Stimulated activated naive CD4-positive, alpha-beta T cell treated with Interleukin-2 at 50 U/mL for 16 hours (primary cell): ENCODE measurements at places on chromosomes 13 and 19.

DNA sequence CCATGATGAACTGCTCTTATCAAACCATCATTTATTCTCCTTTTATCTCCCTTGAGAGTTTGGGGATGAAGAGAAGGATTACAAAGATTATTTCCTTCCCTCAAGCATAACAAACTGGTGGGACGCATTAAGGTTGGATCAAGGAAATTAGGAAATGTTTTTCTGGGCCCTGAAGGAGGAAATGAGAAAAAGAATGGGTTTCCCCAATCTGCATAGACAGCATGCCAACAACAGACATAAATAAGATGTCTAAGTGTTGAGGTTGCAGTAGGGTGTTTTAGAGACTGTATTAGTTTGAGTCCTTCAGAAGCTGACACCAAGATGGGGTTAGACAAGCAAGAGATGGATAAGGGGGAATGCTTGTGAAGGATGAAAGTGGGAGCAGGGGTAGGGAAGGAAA is 7.3 kb downstream of the EPSTI1 start:
- no peak for DNase-seq

- DNase-seq: no peak
Observed at GRCh38 chr19:30690935-30691818, 319.0 kb downstream of the ZNF536 start.

GRCh38 chr19:40717880-40718773 is 1.2 kb downstream of the ITPKC start:
- DNase-seq: no peak

GRCh38 chr19:4365341-4365740 is 22.0 kb downstream of the MPND start:
- DNase-seq: no peak

DNA sequence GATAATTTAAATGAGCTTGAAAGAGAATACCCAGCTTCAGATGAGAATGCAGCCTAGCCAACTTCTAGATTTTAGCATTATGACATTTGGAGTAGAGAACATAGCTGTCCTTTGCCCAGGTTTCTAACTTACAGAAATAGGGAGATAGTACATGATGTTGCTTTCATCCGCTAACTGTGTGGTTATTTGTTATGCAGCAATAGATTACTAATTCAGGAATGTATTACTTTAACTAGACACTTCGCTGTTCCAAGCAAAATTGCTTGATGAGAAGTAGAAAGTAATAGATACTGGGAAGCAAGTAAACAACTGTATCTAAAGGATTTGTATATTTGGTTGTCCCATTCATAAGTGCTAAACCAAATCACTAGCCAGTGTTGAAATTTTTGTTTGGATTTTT is 790.9 kb upstream of the PRR20A start:
- no peak for DNase-seq

DNA sequence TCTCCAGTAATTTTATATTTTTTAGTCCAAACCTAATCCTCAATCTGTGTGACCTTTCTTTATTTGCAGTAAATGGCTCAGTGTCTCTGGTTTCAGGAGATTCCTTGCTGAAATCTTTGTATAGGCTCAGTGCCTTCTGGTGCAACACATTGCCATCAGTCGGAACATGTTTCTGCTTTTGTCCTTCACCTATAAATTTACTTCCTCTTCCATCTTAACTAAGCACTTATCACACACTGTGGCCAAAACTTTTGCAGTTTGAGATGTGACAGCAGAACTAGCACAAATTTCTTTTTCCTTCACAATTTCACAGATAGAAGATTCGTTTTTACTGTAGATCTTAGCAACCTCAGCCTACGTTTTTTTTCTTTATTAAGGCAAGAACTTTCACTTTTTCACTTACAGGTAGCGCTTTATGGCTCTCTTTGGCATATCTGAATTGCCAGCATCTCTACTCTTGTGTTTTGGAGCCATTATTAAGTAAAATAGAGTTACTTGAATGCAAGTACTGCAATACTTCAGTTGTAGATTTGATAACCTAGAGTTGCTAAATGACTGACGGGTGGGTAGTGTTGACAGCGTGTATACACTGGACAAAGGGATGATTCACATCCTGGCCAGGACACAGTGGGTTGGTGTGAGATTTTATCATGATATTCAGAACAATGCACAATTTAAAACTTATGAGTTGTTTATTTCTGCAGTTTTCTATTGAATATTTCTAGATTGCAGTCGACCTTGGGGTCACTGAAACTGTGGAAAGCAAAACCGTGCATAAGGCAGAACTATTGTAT is 44.3 kb downstream of the NDFIP2 start:
- no peak for DNase-seq

- DNase-seq: no peak
Observed at GRCh38 chr13:51849145-51850101, 4.4 kb upstream of the TMEM272 start.

DNA sequence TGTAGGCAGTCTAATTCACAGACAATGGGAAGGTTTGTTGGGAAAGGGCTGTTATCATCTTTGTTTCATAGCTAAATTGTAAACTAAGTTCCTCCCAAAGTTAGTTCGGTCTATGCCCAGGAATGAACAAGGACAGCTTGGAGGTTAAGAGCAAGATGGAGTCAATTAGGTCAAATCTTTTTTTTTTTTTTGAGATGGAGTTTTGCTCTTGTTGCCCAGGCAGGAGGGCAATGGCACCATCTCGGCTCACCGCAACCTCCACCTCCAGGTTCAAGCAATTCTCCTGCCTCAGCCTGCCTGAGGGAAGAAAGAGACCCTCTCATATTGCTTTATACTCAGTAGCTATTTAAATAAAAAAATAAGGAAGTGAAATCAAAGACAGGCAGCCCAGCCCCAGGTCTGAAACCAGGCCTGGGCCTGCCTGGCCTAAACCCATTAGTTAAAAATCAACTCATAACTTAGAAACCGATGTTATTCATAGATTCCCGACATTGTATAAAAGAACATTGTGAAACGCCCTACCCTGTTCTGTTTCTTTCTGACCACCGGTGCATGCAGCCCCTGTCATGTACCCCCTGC is 297.4 kb upstream of the SGCG start:
- no peak for DNase-seq

GRCh38 chr13:71935166-71935840 is 68.3 kb upstream of the DACH1 start:
- DNase-seq: no peak

- no peak for DNase-seq
Observed at GRCh38 chr19:42129399-42130253, 2.6 kb downstream of the POU2F2 start.

- DNase-seq: no peak
Observed at GRCh38 chr13:113533161-113533840, 42.8 kb upstream of the DCUN1D2 start.

- DNase-seq: peak; percentile 90
Observed at GRCh38 chr19:6767357-6768235, at the start of gene SH2D3A. SH2D3A (minus strand) TSS chr19:6767435; CDS start chr19:6763748, 3,687 bp downstream.

DNA sequence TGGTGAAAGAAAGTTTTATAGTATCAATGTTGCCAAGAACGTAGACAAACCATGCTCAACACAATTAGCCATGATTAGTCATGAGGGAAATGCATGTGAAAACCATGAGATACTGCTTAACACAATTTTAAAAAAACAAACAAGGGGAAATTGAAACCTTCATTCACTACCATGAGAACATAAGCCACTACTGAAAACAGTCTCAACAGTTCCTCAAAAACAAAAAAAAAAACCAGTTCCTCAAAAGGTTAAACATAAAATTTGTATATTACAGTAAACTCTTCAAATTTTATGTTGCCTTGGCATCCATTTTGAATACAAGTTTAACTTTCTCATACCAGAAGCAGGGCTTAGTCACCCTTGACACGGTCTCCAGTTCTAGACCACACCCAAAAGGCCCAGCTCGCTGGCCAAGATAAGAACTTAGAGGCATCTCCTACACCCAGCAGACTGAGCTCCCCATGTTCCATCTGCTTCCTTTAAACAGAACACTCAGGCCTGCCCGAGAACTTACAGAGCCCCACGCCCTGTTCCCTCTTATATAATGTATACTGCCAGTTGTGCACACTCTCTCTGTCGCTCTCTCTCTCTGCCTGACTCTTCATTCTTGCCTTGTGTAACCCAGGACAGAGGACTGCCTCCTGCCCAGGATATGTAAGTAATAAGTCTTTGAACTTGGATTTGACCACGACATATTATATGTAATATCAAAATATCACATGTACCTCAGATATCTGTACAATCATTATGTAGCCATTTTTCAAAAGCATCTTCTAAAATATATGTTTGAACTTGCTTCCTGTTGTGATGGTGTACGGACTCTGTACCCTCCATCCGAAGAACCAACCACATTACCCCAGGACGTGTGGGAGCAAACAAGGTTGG is 67.4 kb downstream of the STK24 start:
- DNase-seq: peak; percentile 48

DNA sequence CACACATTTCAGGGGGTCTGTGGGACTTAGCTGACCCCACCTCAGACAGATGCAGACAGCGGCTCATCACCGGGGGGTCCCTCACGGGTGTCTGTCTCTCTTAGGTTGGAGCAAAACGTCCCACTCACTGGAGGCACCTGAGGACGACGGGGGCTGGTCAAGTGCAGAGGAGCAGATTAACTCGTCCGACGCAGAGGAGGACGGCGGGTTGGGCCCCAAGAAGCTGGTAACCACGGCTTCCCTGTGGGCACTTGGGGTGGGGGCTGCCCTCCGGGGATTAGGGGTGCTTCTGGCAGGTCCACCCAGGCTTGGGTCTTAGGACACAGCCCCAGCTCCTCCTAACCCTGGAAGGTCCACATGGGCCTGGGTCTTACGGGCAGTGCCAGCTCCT is 11.2 kb upstream of the F7 start:
- no peak for DNase-seq

- DNase-seq: no peak
Observed at GRCh38 chr13:102484329-102484728, 82.5 kb upstream of the FGF14 start.

- no peak for DNase-seq
Observed at GRCh38 chr19:765179-765738, 14.3 kb downstream of the MISP start.

DNA sequence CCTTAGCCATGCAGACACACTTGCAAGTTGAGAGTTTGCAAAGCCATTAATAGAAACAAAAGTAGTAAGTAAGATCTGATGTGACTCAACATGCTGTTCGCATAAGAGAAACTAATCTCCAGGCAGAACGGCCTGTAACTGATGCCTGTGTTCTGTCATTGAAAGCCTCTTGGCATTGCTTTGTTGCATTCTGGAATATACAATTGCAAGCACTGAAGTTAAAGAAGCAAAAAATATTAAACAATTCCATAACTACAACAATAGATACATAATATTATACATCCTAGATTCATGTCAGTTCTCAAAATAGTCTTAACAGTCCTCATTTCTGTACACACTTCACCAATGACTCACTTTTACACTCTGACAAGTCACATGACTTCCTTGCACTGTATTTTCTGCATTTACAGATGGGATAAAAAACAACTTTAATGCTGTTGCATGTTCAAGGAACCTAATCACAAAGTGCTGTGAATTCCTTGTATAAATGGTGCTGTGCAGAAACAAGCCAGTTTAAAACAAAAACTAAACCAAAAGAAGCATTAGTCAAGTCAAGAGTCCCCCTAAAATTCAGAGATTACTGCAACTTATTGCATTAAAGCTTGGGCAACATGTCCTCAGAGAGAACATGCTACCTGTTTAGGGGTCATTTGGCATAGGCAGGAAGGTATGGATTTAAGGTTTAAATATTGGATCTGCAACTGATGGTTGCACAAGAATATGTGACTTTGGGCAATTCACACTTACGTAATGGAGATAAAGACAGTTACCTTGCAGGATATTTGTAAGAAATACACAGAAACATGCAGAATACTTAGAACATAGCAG is 79.5 kb upstream of the SERP2 start:
- no peak for DNase-seq

DNA sequence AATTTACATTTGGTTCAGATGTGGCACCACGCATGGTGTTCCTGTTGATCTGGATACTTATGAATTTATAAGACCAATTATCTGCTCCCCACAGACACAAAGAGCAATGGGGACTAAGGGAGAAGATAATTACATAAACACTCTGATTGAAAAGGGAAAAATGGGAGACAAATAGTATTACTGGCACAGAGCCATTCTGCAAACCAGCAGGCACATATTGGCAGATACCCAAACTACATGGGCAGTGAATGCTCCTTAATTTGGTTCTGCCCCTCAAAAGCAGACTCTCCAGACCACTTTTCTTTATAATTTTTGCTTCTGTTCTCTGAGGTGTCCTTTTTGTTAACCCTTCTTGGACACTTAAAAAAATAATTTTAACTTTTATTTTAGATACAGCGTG is 1674.2 kb downstream of the PCDH9 start:
- DNase-seq: no peak

GRCh38 chr19:4539169-4539692 is 605 bp downstream of the LRG1 start:
- DNase-seq: no peak

GRCh38 chr19:55156202-55157063 is 1.1 kb downstream of the TNNI3 start:
- DNase-seq: no peak

- DNase-seq: no peak
Observed at GRCh38 chr13:98310485-98311199, 133.6 kb upstream of the RNF113B start.

DNA sequence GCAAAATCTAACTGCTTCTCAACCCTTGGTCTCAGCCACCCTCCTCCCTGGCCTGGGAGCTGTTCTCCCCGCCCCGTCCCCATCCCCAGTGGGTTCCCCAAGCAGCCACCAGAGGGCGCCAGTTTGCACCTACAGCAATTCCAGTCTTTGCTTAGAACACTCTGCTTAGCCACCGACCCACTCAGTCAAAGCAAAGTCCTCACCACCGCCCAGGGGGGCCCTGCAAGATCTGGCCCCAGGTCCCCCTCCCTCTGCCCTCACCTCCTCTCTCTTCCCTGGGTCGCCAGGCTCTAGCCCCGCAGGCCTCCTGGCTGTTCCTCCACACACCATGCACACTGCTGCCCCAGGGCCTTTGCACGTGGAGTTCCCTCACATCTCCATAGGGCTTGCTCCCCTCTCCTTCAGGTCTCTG is 12.4 kb downstream of the TMEM143 start:
- peak; percentile 77 for DNase-seq

DNA sequence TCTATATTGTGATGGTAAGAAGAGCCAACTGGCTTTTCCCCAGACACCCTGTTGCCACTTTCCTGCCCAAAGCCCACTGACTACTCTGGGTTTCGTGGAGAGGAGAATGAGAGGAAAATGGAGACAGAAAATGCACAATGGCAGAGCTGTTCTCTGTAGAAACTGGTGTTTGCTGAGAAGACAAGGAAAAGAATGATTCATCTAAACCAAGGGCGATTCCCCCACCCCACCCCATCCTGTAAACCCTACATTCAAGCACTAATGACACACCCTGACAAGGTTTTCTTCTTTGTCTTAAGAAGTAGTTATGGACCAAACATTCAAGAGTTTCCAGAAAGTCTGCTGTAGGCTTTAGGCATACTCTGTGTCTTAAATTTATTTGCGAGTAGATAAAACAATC is 68.8 kb downstream of the DOCK9 start:
- no peak for DNase-seq
